ENCODE measurements at places on chromosomes 13 and 19.
A peak's percentile ranks its signal among the peaks of the same experiment; 100 is the strongest.

- DNase-seq = no peak
These were observed 10.5 kb upstream of the NBEA start for GRCh38 chr13:34931572-34931971.

GRCh38 chr13:80312967-80313366 lies 28.0 kb downstream of the SPRY2 start:
- DNase-seq = no peak

- DNase-seq = peak; percentile 37
These were observed at the start of gene FOXA3 for GRCh38 chr19:45863840-45864628. TSS of gene FOXA3 (plus strand) at chr19:45864326. CDS start at chr19:45864457, 131 bp downstream.

- DNase-seq = peak; percentile 36
These were observed 11.3 kb downstream of the EPS8L1 start for GRCh38 chr19:55086730-55087541.

GRCh38 chr13:114048443-114048842 lies 74.6 kb upstream of the C13orf46 start:
- no peak for DNase-seq

- no peak for DNase-seq
These were observed 115.3 kb downstream of the STOML3 start for GRCh38 chr13:38875186-38875875.

- DNase-seq = no peak
These were observed 435 bp downstream of the SBK3 start for GRCh38 chr19:55544776-55545439.

- DNase-seq = no peak
These were observed 131.2 kb downstream of the DCLK1 start for GRCh38 chr13:36000028-36000427.

DNA sequence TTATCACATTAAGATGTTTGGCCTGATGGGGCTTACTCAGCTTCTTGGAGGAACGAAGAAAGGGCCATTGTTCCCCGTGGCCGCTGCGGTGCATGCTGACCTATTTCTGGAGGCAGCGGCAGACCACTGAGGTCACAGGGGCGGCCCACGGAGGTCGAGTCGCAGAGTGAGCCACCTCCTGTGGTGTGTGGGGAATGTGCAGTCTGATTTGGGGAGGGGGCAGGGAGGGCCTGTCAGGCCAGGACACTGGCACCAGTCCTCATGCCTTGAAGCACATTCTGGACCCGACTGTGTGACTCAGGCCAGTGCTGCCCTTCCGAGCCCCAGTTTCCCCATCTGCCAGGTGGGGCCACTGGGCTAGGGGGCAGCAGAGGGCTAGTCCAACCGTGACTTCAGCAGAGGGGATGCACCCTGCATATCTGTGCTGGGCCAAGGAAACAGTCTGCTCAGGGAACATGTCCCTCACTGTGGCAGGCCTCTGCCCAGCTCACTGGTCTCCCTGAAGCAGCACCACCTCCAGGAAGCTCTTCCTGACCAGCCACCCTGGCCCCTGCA lies 6.3 kb downstream of the SLC7A10 start:
- DNase-seq = no peak

DNA sequence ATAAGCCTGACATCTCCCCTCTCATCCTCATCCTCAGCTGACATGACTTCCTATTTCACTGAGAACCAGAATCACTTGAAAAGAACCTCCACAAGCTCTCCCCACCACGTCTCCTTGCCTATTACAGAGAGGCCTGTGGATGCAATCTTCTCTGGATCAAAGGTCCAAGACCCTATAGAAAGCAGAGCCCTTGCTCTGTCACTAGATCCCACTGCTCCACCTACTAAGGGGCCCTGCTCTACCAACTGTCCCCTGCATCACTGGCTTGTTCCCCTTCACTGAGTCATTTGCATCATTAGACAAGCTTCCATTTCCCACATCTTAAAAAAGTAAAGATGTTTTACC lies 40.8 kb downstream of the RCBTB2 start:
- DNase-seq = no peak

GRCh38 chr19:40466219-40466984 lies 399 bp upstream of the SPTBN4 start:
- peak; percentile 76 for DNase-seq

DNA sequence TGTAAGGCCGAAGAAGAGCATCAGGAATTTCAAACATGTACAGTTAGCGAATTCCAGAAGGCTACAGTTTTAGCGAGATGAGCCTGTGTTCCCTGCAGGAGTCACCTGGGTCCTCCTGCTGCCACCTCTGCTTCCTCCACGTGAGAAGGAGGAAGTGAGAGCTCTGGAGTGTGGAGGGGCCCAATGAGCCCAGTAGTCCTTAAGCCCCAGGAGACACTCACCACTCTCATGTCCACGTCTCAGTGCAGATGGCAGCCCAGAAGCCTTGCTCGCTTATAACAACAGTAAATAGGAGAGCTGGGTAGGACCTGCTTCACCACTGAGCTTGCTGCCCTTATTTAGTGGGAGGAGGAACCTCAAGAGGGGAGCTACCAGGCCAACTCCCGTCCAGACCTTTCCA lies 44.3 kb downstream of the SERP2 start:
- DNase-seq = no peak

GRCh38 chr19:55005684-55006488 lies 32.2 kb downstream of the GP6 start:
- DNase-seq = peak; percentile 45

- no peak for DNase-seq
These were observed 13.6 kb upstream of the ICAM3 start for GRCh38 chr19:10352764-10353671.

- no peak for DNase-seq
These were observed 34.7 kb upstream of the SLITRK6 start for GRCh38 chr13:85833921-85834320.

DNA sequence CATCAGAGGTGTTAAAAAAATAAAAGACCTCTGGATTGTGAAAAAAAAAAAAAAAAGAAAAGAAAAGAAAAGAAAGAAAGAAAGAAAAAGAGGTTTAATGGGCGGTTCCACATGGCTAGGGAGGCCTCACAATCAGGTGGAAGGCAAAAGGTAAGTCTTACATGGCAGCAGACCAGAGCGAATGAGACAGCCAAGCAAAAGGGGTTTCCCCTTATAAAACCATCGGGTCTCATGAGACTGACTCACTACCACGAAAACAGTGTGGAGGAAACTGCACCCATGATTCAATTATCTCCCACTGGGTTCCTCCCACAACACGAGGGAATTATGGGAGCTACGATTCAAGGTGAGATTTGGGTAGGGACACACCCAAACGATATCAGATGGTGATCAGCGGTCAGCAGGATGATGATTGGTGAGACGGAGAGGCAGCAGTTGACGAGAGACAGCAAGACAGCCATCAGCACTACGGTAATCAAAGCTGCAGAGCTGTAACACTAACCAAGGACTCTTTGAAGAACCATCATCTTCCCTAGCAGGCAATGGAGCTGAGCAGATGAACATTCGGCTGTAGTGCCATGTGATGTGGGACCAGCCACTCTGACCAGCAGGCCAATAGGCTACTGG lies 3.9 kb upstream of the CD209 start:
- no peak for DNase-seq

DNA sequence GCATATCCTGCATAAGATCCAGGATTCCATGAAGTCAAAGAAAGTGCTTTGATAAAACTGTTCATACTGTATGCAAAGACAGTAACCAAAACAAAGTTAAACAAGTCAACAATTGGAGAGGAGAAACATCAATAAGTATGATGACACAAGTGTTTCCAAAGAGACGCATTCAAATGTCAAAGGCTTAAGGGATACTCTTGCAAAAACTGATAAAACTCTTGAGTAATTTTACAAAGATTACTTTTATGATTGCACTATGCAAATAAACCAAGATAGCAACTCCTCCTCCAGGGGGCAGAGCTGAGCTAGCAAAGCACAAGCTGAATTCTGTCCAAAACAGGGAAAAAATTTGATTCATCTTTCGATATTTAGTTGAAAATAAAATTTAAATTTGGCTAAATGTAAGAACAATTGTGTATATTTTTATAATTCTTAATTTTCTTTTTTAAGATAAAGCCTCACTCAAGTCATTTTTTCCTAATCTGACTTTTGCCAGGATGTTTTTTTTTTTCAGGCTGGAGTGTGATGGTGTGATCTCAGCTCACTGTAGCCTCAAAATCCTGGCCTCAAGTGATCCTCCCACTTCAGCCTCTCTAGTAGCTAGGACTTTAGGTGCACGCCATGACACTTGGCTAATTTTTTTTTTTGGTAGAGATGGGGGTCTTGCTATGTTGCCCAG lies 84.0 kb downstream of the MZT1 start:
- DNase-seq = peak; percentile 11

DNA sequence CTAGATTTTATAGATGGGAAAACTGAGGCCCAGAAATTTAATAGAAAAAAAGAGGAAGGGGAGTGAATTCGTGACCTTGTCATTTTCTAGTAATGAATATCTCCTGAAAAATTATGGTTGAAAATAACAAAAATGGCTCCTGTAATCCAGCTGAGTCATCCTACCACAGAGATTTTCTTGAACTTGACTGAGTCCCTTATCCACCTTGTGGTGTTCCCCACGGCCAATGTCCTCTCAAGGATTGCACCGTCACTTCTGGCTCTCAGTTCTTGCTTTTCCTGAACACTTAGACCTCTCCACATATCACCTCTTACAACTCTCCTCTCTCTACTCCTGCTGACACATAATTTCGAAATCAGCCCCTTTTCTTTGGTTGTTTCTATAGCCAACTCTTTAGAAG lies 1.2 kb upstream of the KATNAL1 start:
- DNase-seq = no peak

GRCh38 chr19:39582442-39582841 lies 19.9 kb upstream of the LGALS13 start:
- DNase-seq = no peak

GRCh38 chr19:32313569-32314265 lies 31.7 kb upstream of the ZNF507 start:
- DNase-seq = no peak

DNA sequence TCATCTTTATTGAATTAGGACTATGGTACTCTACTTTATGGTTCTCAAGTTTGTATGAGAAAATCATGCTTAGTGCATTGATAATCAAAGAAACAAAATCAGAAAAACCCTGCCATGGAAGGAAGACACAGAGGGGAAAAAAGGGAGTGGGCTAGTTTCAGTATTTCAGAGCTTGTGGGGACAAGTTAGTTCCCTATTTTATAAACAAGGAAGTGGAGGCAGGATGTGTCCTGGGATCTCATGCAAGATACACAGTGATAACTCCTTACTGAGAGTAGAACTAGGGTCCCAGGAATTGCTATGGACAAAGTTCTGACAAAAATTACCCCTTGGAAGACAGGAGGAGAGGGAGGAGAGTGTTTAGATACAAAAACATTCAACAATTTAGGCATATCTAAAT lies 1277.3 kb downstream of the UQCRFS1 start:
- no peak for DNase-seq

DNA sequence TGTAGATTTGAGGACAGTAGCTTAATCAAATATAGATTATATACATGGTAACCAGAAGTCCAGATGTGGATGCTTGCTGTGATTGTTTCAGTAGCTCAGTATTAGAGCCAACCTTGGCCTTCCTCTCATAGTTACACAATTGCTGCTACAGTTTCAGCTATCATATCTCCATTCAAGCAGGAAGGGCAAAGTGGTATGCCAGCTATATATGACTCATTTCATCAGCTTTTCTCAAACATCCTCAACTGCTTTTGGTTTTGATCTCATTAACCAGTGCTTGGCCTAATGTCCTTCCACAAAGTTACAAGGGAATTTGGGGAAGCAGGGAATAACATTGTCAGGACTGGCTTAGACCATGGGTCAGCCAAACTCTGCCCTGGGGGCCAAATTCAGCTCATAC lies 73.0 kb upstream of the MAB21L1 start:
- no peak for DNase-seq

GRCh38 chr13:34853161-34853560 lies 88.9 kb upstream of the NBEA start:
- DNase-seq = no peak

DNA sequence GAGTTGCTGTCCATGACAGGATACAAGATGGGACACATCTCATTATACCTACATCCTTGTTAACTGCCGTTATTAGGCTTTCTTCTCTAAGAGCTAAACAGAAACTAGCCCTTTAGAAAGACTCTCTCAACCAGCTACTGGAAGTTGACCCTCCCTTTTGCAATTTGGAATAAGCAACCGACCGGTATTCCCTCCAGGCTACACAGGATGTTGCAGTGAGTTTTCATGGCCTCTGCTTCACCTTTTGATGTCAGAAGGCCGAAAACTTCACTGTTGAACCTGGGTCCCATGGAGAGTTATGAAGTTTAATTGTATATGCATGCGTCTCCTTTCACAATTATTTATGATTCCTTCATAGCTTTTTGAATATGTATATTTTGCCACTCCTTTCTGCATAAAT lies 1042.5 kb upstream of the SPRY2 start:
- DNase-seq = no peak

DNA sequence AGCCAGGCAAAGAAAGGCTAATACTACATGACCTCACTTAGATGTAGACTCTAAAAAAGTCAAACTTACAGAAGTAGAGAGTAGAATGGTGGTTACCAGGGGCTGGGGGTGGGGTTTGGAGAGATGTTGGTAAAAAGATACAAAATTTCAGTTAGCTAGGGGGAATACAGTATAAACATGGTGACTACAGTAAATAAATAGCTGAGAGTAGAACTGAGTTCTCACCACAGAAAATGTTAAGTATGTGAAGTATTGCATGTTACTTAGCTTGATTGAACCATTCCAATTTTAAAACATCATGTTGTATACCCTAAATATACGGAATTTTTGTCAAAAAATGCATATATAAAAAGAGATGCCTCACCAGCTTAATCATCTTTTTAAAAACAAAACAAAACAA lies 67.5 kb upstream of the DOCK9 start:
- DNase-seq = no peak

DNA sequence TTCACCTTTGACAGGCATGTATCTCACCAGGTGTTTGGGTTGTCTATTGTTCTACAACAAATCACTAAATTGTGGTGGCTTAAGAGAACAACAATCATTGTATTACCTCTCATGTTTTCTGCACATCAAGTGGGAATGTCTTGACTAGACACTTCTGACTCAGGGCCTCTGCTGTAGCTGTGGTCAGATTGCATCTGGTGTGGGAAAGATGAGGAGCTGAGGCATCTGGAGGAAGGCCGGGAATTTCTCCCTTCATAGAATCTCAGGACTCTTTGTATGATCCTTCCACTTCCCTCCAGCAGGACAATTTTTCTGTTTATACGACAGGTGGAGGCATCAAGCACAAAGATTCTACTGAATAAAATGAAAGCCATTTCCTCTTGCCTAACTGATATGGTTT lies 511.8 kb upstream of the NBEA start:
- no peak for DNase-seq

GRCh38 chr19:40603071-40603388 lies 1.9 kb downstream of the LTBP4 start:
- no peak for DNase-seq
